ENCODE measurements at places on chromosomes 11 and 22.

DNA sequence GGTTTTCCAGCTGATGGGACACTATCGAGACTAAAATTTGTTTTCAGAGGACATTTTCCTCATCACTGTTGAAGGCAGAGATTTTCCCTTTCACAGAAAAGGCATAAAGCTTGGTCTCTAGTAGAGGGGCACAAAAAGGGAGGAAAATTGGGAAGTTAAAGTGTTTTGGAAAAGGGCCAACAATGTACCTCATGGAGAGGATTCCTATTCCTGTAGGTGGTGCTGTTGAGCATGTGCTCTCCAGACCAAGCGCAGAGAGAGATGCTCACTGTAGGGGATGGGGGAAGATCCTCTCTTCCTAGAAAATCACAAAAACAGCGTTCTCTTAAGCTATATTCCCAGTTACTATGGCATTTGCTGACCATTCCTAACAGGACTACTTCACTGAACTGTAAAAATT is 44.9 kb downstream of the OR4C46 start:
- no peaks in the 10 kb centered on the region for H3K4me1 ChIP-seq
- no peak overlapping the region for H3K4me3 ChIP-seq
- no peak overlapping the region for H3K27ac ChIP-seq
- H3K27me3 ChIP-seq, result no peaks in the 10 kb centered on the region
- no peak for DNase-seq

GRCh38 chr11:783581-784015 is 6.3 kb downstream of the CEND1 start:
- no peak overlapping the region for H3K4me3 ChIP-seq
- H3K4me1 ChIP-seq, result no peaks in the 10 kb centered on the region
- peak; percentile 85 for DNase-seq
- no peaks in the 10 kb centered on the region for H3K36me3 ChIP-seq
- peak overlapping the region; percentile 19 for H3K27ac ChIP-seq

- DNase-seq, result no peak
- H3K4me1 ChIP-seq, result no peaks in the 10 kb centered on the region
- no peak overlapping the region for H3K27ac ChIP-seq
- peaks cover 2% of the 10 kb centered on the region for H3K27me3 ChIP-seq
- no peak overlapping the region for H3K4me3 ChIP-seq
- H3K36me3 ChIP-seq, result no peaks in the 10 kb centered on the region
Observed at GRCh38 chr11:69726481-69726880, 22.7 kb upstream of the FGF19 start.

GRCh38 chr22:17575151-17575550 is 11.9 kb downstream of the SLC25A18 start:
- no peaks in the 10 kb centered on the region for H3K27me3 ChIP-seq
- no peak for DNase-seq
- no peaks in the 10 kb centered on the region for H3K36me3 ChIP-seq
- no peak overlapping the region for H3K4me3 ChIP-seq

DNA sequence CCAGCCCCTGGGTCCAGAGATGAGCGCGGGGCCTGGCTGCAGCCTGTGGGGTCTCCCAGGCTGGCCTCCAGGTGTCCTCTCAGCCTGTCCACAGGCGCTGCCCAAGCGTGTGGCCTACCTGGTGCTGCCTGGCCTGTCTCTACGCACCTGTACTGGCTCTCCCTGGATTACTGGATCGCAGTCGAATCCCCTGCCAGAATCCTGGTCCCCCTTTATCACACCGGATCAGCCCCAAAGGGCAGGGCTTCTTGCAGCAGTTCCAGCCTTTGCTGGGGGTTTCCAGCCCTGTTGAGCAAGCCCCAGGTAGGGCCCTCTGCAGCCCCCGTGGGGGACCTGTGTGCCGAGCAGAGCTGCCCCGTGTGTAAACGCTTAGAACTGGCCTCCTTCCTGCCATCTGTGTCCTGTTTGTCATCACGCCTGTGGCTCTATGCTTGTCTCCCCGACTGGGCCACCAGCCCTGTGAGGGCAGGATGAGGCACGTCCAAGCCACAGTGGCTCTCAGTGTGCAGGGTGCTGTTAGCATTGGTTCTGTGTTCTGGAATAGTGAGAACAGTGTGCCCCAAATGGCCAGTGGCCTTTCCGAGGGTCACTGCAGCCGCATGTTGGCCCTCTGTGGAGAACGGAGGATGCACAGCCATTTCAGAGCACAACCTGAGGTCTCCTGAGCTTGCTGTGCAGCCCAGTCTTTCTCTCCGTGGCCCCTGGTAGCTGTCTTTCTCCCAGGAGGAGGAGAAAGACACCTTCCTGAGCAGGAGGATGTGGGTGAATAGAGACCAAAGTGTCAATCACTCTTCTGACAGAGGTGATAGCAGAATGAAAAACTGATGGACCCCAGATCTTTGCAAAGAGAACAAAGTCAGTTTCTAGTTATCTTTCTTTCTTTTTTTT is 13.9 kb upstream of the TXNRD2 start:
- peaks cover 18% of the 10 kb centered on the region for H3K4me1 ChIP-seq
- H3K36me3 ChIP-seq, result no peaks in the 10 kb centered on the region
- peak overlapping the region; percentile 60 for H3K27ac ChIP-seq
- DNase-seq, result peak; percentile 58

DNA sequence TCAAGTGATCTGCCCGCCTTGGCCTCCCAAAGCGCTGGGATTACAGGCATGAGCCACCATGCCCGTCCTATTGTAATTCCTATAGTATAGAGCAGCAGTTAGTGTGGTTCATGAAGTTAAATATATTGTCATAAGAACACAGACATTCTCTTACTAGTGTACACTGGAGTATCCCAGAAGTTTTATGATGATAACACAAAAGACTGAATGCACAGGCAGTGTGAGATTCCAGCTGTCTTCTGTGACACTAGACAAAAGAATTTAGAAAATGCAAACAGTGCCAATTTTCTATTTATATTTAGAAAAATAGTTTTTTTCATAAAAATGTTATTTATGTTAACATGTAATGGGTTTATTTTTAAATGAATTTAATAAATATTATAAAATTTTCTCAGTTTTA is 39.4 kb upstream of the RBX1 start:
- H3K4me1 ChIP-seq, result no peaks in the 10 kb centered on the region
- no peaks in the 10 kb centered on the region for H3K36me3 ChIP-seq
- DNase-seq, result no peak
- no peaks in the 10 kb centered on the region for H3K27me3 ChIP-seq

DNA sequence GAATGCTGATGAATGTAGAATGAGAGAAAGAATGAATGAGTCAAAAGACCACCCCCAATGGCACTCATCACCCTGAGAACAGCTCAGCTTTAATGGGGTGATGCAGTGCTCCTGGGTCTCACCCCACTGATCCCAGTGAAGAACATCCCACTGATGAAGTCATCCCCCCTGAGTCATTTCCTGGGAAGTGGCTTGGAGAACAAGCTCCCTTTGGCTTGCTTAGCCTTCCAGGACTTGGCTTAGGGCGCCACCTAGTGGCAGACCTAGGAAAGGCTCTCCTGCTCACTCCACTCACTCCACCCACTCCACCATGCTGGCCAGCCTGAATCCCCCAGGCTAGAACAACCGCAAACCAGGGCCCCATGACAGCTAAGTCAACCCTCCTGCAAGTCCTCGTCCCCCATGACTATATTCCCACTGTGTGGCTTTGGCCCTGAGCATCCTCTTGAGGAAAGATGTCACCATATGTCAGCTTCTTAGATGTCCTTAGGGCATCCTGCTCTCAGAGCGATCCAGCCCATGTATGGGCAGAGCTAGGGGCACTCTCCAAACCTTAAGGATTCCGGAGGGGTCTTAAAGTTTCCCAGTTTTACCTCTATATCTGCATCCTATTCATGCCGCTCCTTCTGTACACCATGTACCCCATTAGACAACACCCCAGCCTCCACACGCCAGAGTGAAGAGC is 17.8 kb upstream of the TMPRSS13 start:
- peak; percentile 79 for DNase-seq
- no peak overlapping the region for H3K4me3 ChIP-seq
- no peaks in the 10 kb centered on the region for H3K36me3 ChIP-seq
- no peaks in the 10 kb centered on the region for H3K27me3 ChIP-seq

GRCh38 chr22:31496735-31497146 is 405 bp downstream of the SFI1 start:
- no peaks in the 10 kb centered on the region for H3K27me3 ChIP-seq
- H3K36me3 ChIP-seq, result no peaks in the 10 kb centered on the region
- H3K27ac ChIP-seq, result peak overlapping the region; percentile 78
- peak overlapping the region; percentile 70 for H3K4me3 ChIP-seq
- no peaks in the 10 kb centered on the region for H3K4me1 ChIP-seq

DNA sequence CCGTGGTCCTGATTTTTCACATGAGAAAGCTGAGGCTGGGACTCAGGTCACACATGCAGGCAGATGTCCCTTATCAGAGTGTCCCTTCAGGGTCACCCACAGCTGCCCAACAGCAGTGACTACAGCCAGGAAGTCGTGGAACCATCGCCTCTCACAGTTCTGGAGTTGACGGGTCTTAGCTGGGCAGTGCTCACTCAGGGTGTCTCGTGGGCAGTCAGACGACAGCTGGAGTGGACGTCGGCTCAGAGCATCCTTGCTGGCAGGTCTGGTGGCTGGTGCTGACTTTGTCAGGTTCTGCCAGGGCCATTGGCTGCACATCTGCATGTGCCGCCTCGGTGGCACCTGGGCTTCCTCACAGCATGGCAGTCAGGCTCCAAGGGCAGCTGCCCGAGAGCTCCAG is 35.6 kb upstream of the TH start:
- no peak for DNase-seq
- no peak overlapping the region for H3K4me3 ChIP-seq
- H3K36me3 ChIP-seq, result no peaks in the 10 kb centered on the region
- no peaks in the 10 kb centered on the region for H3K27me3 ChIP-seq
- no peak overlapping the region for H3K27ac ChIP-seq

DNA sequence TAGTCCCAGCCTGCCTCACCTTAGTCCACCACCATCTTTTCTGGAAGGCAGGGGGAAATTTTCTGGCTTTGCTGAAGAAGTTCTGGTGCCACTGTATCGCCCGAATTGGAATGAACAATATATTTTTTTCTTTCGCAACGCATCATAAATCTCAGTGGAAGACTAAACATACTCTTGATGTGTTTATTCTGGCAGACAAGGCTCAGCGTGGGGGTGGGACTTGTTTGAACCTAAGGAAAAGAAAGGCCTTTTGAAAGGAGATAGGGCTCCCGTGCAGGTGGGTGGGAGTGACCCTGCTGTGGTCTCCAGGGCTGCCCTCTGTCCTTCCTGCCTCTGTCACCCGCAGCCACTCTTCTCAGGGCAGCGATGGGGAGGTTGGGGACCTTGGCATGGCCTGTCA is 42.5 kb downstream of the CD82 start:
- H3K27ac ChIP-seq, result peak overlapping the region; percentile 49
- no peaks in the 10 kb centered on the region for H3K27me3 ChIP-seq
- peaks cover 10% of the 10 kb centered on the region for H3K4me1 ChIP-seq
- H3K4me3 ChIP-seq, result no peak overlapping the region
- DNase-seq, result peak; percentile 74
- no peaks in the 10 kb centered on the region for H3K36me3 ChIP-seq

- H3K36me3 ChIP-seq, result no peaks in the 10 kb centered on the region
- H3K4me3 ChIP-seq, result no peak overlapping the region
- H3K27me3 ChIP-seq, result no peaks in the 10 kb centered on the region
- no peak for DNase-seq
- no peak overlapping the region for H3K27ac ChIP-seq
Observed at GRCh38 chr11:33861386-33861785, 30.5 kb downstream of the LMO2 start.

- no peak overlapping the region for H3K27ac ChIP-seq
- H3K36me3 ChIP-seq, result no peaks in the 10 kb centered on the region
- DNase-seq, result no peak
- H3K4me3 ChIP-seq, result no peak overlapping the region
- H3K4me1 ChIP-seq, result no peaks in the 10 kb centered on the region
- no peaks in the 10 kb centered on the region for H3K27me3 ChIP-seq
Observed at GRCh38 chr11:27361649-27362431, 1.2 kb downstream of the CCDC34 start.

GRCh38 chr11:120054016-120054752 is 83.7 kb downstream of the TRIM29 start:
- no peaks in the 10 kb centered on the region for H3K36me3 ChIP-seq
- H3K4me3 ChIP-seq, result no peak overlapping the region
- H3K4me1 ChIP-seq, result no peaks in the 10 kb centered on the region
- H3K27me3 ChIP-seq, result no peaks in the 10 kb centered on the region
- peak overlapping the region; percentile 55 for H3K27ac ChIP-seq

DNA sequence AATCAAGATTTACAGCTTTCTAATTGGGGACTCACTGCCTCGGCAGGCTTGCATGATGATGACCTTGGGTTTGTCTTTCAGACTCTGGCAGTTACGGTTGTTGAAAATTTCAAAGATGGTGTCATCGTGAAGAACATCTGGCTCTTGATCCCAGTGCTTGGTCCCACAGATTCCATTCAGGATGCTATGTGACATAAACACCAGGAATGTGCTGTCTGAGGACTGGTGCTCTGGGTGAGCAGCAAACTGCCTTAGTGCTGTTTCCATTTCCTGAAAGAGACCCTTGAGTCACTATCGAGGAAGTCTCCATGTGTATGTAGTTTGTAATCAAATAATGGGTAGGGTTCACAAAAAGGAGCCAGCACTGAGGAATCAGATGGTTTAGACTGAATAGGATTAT is 7.1 kb downstream of the CASP12 start:
- no peak for DNase-seq
- H3K27ac ChIP-seq, result no peak overlapping the region
- H3K4me3 ChIP-seq, result no peak overlapping the region
- H3K36me3 ChIP-seq, result no peaks in the 10 kb centered on the region

DNA sequence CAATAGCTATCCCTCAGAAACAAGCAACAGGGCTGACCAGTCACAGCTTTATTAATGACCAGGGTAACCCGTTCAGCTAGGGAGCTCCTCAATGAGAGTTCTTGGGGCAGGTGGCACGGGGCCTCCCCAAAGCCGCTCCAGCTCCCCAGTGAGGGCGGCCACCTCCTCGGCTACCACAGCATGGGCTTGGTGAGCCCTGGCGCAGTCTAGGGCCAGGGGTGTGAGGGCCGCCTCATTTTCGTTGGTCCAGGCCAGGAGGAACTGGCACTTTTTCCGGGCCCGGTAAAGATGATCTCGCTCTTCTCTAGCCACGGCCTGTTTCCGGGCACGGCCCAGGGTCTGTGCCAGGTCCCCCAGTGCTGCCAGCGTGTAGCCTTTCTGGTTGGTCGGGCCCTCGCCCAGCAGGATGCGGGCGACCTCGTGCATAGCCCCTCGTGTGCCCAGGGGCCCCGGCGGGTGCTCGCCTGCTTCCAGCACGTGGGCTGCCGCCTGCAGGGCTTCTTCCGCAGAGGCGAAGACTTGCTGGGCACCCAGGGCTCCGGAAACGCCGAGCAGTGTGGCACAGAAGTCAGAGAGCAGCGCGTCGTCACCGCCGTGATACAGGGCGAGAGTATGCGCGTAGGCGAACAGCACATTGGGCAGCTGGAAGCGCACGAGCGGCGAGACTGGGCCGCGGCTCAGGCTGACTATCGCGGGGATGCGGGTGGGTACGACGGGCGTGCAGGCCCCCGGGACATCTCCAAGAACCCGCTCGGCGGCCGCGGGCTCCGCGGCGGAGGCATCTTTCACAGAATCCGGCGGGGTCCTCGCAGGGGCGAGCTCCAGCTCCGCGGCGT is 913 bp downstream of the ZNHIT2 start:
- no peaks in the 10 kb centered on the region for H3K27me3 ChIP-seq
- peaks cover 24% of the 10 kb centered on the region for H3K4me1 ChIP-seq
- peaks cover 7% of the 10 kb centered on the region for H3K36me3 ChIP-seq
